ENCODE measurements at places on chromosomes 2 and 18.

GRCh38 chr2:227509824-227510619 is 38.1 kb downstream of the AGFG1 start:
- no peak for DNase-seq

GRCh38 chr2:33042265-33042664 is 95.5 kb downstream of the LTBP1 start:
- DNase-seq = no peak

- no peak for DNase-seq
Measured at GRCh38 chr18:33700513-33700976, 122.5 kb downstream of the ASXL3 start.

DNA sequence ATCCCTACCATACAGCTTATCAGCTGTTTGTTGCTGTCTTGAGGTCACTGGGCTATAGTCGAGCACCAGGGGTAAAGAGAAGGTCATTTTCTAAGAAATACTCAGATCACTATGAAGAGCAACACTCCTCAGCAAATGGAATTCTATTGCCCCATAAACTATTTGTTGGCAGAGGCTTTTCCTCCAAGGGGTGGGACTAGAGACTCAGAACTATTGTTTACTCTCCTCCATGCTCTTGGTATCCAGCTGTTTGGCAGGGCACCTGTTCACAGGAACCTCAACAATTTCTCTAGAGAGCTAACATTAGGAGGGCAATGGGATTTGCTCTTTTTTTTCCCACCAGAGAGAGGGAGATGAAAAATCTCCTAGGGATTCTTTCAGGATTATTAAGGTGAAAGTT is 249.1 kb upstream of the SPRED2 start:
- no peak for DNase-seq

DNA sequence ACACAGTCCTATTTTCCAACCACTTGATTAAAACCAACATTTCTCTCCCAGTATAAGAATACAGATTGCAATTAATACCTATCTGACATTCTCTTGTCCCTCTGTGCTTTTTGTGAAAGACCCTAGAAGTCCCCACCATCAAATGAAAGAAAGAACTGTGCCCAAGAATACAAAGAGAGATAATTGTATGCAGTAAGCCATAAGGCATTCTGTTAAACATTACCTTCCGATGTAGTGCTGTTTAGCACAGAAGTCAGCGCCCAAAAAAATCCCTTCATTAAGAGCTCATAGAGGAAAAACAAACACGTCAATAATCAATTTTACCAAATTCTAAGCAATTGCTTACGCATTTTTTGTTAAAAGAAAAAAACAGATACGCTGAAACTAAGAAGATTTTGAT is 41.1 kb downstream of the ZNF516 start:
- no peak for DNase-seq

GRCh38 chr2:133053541-133053940 is 383.5 kb upstream of the LYPD1 start:
- no peak for DNase-seq

GRCh38 chr2:218476676-218477075 is 57.8 kb downstream of the VIL1 start:
- no peak for DNase-seq

GRCh38 chr18:46623541-46623940 is 33.5 kb downstream of the LOXHD1 start:
- no peak for DNase-seq

GRCh38 chr2:147197754-147198483 is 646.9 kb upstream of the ACVR2A start:
- no peak for DNase-seq

GRCh38 chr2:27689424-27689823 is 25.7 kb downstream of the SLC4A1AP start:
- DNase-seq = no peak

DNA sequence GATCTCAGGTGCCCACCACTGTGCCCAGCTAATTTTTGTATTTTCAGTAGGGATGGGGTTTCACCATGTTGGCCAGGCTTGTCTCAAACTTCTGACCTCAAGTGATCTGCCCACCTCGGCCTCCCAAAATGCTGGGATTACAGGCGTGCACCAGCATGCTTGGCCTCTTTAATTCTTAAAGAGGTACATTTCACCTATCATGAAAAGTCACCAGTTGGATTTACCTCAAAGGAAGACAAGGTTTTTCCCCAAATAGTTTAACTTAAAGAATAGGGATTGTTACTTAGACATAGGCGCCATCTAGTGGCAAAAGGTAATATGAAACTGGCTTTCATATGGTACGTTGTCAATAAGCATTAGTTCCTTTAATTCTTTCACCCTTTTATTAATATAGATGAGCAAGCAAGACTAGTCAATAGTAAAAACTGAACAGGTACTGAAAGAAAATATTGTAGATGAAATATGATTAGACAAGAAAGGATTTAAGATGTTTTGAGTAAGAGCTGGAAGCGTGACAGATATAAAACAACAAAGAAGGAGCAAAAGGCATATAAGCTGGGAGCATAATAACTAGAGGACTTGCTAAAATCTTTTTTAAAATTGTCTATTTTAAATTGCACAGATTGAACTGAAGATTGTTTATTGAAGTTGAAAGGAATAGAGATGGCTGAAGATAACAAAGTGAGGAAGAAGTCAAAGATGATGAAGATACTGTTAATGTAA is 35.0 kb upstream of the PSMD14 start:
- DNase-seq = peak; percentile 86

GRCh38 chr2:150309311-150310080 is 178.0 kb downstream of the RND3 start:
- no peak for DNase-seq

- DNase-seq = no peak
Measured at GRCh38 chr18:22113144-22113844, 56.1 kb upstream of the GATA6 start.

GRCh38 chr2:219522111-219523030 is 8.1 kb downstream of the ASIC4 start:
- DNase-seq = no peak

DNA sequence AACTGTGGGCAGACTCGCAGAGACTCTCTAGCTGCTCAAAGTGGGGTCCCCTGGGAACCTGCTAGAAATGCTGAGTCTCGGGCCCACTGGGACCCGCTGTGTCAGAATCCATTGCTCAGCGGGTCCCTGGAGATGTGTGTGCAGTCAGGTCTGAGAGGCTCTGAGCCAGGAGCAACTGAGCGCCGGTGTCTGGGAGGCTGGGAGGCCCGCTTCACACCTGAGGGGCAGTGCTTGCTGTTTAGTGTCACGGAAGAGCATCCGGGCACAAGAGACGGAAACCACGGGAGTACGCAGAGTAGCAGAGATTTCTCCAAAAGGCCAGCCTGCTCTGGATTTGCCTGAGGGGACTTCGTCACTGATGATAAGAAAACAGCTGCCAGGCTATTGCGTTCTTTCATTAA is 70.1 kb downstream of the EDAR start:
- DNase-seq = no peak

DNA sequence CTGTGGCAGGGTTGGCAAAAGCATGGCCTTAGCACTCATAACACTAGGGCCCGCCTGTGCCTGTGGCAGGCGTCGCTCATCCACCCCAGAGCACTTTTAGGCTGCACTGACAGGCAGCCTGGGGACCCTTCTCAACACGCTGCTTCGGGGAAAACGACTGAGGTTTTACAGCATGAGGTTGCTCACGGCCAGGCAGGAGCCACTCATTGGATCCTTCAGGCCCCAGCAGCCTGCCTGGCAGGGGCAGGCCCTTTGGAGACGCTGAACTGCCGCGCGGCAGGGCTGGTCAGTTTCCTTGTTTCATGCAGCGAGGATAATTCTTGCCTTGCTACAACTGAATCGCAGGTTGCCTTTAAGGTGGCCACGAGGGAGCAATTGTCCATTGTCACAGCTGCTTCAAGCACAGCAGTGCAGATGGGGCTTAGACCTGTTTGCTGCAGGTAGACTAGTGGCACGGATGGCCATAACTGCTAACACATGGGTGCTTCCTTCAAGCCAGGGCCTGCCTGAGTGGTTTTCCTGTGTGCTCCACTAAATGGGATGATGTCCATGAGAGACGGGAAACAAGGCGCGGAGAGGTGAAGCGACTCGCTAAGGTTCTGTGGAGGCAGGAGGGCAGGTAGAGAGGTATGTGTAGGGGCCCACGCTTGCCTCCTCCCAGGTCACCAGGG is 49.9 kb upstream of the HS6ST1 start:
- no peak for DNase-seq

DNA sequence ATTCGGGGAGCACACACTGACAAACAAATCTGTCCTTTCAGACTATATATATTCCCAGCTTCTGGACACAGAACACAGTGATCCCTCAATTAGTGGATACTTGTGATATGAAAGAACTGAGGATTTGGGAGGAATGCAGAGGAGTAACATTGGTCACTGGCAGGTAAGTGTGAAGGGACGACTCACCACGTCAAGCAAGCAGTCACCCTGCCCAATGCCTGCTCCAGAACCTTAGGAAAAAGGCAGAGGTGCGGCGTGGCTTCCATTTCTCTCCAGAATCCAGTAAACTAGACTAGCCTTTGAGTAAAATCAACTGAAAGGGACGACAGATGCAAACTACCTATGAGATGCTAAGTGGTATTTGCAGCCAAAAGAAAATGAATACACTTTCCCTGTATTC is 1.1 kb downstream of the CCDC93 start:
- no peak for DNase-seq

- DNase-seq = no peak
Measured at GRCh38 chr2:1731963-1732768, 12.1 kb downstream of the PXDN start.

- no peak for DNase-seq
Measured at GRCh38 chr2:167764772-167765341, 482.5 kb downstream of the STK39 start.

- DNase-seq = no peak
Measured at GRCh38 chr18:67599277-67599676, 82.8 kb upstream of the DSEL start.

DNA sequence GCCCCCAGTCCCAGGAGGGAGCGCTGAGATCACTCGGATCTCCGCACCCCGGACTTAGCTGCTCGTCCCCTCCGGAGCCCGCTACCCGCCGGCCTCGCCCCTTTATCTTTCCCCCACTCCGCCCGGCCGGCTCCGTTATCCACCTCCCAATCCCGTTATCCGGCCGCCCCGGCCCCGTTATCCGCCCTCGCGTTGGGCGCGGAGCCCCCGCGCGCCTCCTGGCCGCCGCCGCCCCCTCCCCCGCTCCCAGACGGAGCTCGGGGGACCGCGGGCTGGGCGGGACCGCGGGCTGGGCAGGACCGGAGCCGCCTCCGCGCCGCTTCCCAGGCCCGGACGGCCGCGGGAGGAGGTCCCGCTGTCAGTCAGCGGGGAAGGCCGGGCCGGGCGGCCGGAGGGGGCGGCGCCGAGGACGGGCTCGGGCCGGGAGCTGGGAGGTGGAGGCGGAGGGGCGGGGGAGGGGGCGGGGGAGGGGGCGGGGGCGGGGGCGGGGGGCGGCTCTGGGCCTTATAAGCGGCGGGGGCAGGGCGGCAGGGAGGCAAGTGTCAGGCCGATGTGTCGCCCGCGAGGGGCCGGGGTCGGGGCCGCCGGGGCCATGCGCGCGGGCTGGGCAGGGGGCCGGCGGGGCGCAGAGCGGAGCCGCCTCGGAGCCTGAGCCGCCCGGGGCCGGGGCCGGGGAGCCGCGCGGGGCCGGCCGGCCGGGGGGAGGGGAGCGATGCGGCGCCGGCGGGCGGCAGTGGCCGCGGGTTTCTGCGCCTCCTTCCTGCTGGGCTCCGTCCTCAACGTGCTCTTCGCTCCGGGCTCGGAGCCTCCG is at the start of gene PKDCC:
Gene PKDCC (plus strand): TSS at position 534 of the 811 bp plus-strand sequence. CDS start 179 bp downstream, at position 713.
- peak; percentile 60 for DNase-seq

GRCh38 chr2:53829273-53829979 is 30.3 kb downstream of the GPR75 start:
- DNase-seq = no peak

DNA sequence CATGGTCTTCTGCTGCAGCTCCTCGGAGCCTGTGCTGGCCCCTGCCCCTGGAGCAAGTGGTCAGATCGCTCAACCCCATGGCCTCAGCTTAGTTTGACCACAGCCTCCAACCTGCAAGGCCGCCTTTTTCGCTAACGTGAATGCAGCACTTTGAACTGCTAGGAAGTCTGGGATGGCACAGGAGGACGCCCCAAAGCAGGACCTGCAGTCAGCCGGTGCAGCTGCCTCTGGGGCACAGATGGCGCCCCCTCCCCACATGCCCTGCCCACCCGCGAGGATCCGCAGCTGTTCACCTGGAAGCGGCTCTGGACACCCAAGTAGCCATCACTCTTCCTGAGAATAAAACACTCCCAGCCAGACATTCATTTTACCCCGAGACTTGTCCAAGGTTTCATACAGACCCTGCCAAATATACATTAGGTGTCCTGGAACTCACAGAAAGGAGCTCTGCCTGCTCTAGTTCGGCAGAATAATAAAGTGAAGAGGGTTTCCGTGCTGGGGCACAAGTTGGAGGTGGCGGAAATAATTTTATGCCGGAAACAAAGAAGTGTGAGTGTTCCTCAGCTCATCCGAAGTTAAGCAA is 510.1 kb downstream of the EIPR1 start:
- DNase-seq = no peak

DNA sequence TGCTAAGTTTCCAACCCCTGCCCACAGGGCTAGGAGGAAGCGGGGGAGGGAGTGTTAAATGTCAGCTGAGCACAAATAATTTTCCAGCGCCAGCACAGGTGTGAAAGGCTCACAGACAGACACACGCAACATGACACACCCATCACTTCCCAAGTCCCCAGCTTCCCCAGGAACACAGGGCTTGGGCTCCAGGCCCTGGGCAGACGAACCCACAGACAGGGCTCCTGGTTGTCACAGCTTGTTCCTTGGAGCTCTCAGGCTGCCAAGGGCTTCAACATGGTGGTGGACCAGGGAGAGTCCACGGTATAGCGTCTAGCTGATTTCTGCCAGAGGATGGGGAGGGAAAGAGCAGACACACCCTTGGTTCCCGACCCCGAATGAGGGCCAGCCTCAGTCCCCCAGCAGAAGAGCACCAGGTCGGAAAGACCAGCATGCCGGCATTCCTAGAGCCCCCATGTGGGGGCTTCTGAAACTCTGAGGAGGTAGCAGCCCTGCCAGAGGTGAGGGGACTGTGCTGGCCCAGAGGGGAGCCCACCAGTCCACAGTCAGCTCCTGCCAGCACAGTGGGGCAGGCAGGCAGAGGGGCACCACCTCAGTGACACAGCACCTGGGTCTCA is 1.9 kb downstream of the DUSP2 start:
- no peak for DNase-seq

GRCh38 chr2:202014759-202015211 is 18.9 kb upstream of the FZD7 start:
- DNase-seq = no peak
